ENCODE measurements at places on chromosomes 5 and 9.

- no peak for DNase-seq
These were observed 183.7 kb downstream of the RGS3 start for GRCh38 chr9:113646946-113647914.

- no peak for DNase-seq
These were observed 10.7 kb downstream of the WNK2 start for GRCh38 chr9:93194641-93195040.

GRCh38 chr5:73967347-73967746, 341.4 kb downstream of the ARHGEF28 start:
- no peak for DNase-seq

GRCh38 chr9:3957306-3957705, 342.6 kb downstream of the GLIS3 start:
- no peak for DNase-seq

GRCh38 chr5:16656561-16657191, 39.9 kb upstream of the RETREG1 start:
- no peak for DNase-seq

- no peak for DNase-seq
These were observed at the start of gene ANXA1 for GRCh38 chr9:73151653-73152542. ANXA1 (plus strand) TSS chr9:73151865; CDS start chr9:73158536, 6,671 bp downstream.

DNA sequence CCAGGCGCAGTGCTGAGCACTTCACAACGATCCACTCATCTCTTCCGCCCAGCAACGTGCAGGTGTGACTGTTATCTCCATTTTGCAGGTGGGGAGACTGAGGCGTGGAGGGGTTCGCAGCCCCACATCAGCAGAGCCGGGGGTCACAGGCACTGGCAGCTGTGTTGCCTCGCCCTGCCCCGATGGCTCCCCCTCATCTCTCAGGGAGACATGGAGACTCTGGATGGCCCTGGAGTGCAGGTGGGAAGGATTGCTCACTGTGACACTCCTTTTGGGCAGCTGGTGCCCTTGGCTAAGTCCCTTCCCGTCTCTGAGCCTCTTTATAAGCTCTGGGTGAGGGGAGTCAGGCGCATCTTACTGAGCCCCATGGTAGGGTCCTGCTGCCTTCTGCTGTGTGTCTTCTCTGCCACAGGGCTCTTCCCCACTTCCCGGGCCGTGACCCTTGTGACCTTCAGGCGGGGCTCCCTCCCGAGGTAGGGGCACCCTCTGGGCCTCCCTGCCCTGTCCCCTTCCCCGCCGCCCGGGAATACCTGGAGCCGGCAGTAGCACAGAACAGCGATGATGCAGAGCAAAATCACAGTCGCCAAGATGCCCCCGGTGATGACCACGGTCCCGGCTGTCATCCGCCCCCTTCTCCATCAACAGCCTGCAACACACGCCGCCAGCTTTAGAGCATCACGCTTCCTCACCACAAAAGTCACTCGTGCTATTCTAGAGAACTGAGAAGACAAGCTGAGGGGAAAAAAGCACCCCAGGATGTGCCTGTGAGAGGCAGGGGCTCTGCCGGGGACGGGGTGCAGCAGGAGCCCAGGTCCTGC, 29.4 kb downstream of the FAM163B start:
- no peak for DNase-seq

- no peak for DNase-seq
These were observed 116.3 kb downstream of the COL23A1 start for GRCh38 chr5:178473854-178474253.

GRCh38 chr5:179504600-179505396, 45.6 kb upstream of the RUFY1 start:
- DNase-seq: no peak

- DNase-seq: no peak
These were observed 57.3 kb upstream of the WWC1 start for GRCh38 chr5:168234133-168234532.

DNA sequence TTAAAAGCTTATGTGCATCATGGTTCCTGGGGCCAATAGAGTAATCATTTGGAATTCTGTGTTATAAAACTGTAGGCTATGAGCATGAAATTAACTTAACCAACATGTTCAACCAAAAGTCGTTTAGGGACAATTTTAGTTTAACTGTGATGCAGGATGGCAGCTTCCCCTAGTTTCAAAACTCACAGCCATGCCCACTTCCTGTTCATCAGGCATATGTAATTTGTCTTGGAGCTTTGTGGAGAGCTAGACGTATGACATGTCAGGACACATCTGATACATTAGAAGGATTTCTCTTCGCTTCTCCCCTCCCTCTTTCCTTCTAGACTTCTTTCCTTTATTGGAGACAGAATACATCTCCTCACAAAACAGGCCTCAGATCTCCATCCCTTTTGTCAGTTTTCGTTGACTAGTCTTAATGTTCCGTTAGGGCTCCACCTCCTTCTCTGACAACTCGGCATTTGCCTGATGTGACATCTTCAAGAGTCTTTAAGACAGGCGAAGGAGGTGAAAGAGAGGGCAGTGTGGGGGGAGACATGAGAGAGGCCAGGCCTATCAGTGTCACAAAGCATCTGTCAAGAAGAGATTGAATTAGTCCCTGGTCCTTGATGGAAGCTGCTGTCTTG, 176.0 kb downstream of the MSX2 start:
- DNase-seq: no peak

DNA sequence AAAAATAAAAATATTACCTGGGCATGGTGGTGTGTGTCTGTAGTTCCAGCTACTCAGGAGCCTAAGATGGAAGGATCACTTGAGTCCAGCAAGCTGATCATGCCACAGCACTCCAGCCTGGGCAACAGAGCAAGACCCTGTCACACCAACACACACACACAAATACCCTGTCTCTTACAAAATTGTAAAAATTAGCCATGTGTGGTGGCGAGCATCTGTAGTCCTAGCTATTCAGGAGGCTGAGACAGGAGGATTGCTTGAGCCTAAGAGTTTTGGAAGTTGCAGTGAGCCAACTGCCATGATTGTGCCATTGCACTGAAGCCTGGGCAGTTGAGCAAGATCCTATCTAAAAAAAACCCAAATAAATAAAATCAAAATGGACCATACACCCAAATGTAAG, 32.1 kb upstream of the DENND4C start:
- DNase-seq: no peak

DNA sequence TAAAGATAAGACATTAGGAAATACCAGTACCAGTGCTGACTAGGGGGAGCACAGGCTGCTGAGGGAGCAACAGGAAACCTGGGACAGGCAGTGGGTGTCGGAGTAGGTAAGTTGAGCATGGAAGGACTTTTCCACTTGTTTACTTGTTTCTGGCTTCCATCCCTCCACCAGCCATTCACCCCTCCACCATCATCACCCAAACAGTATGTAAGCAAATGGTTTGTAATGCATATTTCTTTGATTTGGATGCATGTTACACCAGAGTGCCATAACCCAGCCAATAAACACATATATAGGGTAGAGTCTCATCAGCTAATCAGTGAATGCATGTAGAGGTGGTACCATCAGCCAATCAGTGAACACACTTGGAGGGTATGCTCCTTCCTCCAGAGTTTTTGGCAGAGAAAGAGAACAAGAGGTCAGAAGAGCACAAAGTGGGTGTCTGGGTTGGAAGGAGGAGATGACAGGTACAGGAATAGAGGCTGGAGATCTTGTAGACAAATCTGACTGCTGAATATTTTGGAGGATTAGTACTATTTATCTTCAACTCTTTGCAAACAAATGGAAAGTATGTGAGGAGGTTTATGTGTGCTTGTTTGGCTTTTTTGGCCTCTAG, 37.7 kb upstream of the PDE8B start:
- no peak for DNase-seq

DNA sequence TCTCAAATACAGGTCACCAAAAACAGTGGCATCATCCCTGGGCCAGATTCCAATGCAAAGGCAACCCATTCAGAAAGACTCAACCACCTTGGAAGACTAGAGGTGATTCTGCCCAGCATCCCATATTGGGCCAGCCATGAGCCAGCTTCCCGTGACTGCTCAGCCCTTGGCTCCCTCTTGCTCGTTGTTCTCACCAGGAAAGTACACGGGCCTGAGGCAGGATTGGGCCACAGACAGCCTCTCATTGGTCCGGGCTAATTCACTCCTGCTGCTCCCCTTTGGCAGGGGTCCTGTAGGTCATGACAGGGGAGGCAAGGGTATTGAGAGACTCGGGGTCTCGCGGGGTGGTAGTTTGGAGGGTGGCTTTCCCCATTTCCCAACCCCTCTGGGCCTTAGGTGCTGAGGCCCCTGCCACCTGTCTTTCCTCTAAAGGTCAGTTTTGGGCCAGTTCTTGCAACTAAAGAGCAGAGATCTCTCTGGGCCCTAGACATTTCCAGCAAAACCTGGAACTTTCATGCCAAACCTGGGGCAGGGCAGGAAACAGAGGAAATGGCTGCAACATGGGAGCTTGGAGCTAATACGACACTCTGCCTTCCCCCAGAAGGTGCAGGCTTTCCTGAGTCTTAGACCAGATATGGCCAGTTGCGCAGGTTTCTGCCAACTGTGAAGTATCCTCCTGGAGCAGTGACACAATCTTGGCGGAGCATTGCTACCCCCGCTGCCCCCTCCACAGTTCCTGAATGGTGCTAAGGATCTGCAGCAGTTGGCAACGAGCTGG, 22.0 kb upstream of the FGFR4 start:
- DNase-seq: no peak

GRCh38 chr5:43412644-43413043, 453 bp upstream of the CCL28 start:
- no peak for DNase-seq

GRCh38 chr5:141778206-141778605, 96.2 kb upstream of the ARAP3 start:
- no peak for DNase-seq
